ENCODE measurements at places on chromosomes 6 and 20. TPM values are rescaled to one million over a fixed set of nuclear protein-coding genes. Genes with fewer than 3 reads are reported as not detected.

- DNase-seq = no peak
Measured at GRCh38 chr6:107712237-107712664, 111.9 kb downstream of the SCML4 start.

FNDC1 gene
- polyA plus RNA-seq = not detected

- no peak for DNase-seq
Measured at GRCh38 chr20:56930876-56931275, 301.8 kb downstream of the TFAP2C start.

IRF4 gene
- 297 TPM for polyA plus RNA-seq

FUT9 gene
- not detected for polyA plus RNA-seq

- no peak for DNase-seq
Measured at GRCh38 chr6:71489736-71490135, 201.1 kb downstream of the OGFRL1 start.

- DNase-seq = no peak
Measured at GRCh38 chr20:40741507-40742106, 52.6 kb upstream of the MAFB start.

DNA sequence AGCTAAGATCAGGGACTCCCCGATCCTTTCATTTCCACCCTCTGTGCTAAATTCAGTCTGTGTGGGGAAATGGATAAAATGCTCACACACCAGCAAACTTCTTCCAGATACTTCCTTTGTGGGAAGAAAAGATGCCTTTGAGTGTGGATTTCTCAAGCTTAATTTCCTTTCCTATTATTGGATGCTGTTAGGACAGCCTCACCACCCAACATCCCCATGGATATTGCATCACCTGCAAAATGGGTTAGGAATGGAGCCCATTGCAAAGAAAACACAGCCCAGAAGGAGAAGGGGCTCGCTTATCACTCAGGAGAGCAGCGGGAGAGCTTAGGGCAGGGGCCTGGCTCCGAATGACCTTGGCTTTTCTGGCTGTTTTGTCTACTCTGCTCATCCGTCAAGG lies 272.2 kb downstream of the CDC5L start:
- DNase-seq = no peak

DNA sequence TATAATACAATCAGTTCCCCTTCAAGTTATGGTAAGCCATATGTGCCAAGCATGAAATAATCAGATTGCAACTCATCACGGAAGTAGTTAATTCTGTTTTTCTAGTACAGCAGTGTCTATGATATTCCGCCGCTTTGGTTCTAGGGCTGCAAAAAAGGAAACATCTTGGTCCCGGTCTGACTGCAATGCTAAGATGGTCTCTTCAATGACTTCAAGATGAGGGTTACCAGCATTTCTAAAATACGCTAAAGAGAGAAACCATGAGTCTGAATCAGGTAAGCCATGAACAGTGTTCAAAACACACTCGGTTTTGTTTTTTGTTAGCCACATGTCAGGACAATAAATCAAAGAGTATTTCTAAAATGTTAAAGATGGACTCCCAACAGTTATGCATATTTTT lies 3.2 kb upstream of the ANKRD60 start:
- DNase-seq = no peak

- no peak for DNase-seq
Measured at GRCh38 chr20:21505161-21505809, 8.6 kb downstream of the NKX2-2 start.

- no peak for DNase-seq
Measured at GRCh38 chr6:163841326-163841725, 426.8 kb downstream of the QKI start.

LY6G6F gene
- not detected for polyA plus RNA-seq

- no peak for DNase-seq
Measured at GRCh38 chr6:121743691-121744090, 308.2 kb downstream of the GJA1 start.

DNA sequence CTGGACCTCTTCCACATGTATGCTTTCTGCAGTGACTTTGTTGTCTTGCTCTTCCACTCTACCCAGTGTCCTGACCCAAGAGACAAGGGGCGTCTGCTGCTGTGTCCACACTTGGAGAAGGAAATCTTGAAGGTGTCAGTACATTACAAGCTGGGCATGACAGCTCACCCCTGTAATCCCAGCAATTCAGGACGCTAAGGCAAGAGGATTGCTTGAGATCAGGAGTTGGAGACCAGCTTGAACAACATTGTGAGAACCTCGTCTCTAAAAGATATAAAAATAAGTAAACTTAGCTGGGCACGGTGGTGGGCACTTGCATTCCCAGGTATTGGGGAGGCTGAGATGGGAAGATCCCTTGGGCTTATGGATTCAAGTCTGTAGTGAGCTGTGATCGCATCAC lies 5.8 kb upstream of the HLA-B start:
- DNase-seq = no peak

DNA sequence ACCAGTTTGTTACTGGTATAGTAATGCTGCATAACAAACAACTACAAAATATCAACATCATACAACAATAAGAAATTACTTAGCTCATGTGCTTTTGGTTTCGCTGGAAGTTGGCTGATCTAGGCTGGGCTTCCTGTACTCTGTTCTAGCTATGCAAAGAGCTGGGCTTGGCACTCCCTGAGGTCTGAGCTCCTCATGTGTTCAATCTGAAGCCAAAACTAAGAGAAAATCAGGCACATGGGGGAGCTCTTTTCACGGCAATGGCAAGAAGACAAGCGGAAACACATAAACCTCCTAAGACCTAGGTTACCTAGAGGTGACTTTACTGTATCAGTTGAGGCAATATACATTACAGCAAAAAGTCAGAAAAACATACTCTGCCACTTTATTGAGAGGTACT lies 574.2 kb downstream of the KHDRBS2 start:
- no peak for DNase-seq

PCMTD2 gene
- polyA plus RNA-seq = 13.6 TPM

DNA sequence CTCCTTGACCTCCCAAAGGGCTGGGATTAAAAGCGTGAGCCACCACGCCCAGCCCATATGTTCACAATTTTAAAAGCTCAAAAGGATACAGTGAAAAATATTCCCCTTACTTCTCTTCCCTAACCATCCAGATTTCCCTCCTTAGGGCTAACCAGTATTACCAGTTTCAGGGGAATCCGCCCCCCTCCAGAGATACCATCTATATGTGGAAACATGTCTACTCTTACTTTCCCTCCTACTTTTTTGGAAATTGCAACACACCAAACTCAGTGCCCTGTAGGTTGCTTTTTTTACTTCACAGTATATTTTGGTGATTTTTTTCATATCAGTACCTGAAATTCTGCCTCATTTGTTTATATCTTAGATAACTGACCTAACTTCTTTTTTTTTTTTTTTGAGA lies 6.9 kb upstream of the RPL10A start:
- DNase-seq = no peak

GRCh38 chr6:130065609-130066156 lies 47.3 kb downstream of the L3MBTL3 start:
- DNase-seq = no peak

DNA sequence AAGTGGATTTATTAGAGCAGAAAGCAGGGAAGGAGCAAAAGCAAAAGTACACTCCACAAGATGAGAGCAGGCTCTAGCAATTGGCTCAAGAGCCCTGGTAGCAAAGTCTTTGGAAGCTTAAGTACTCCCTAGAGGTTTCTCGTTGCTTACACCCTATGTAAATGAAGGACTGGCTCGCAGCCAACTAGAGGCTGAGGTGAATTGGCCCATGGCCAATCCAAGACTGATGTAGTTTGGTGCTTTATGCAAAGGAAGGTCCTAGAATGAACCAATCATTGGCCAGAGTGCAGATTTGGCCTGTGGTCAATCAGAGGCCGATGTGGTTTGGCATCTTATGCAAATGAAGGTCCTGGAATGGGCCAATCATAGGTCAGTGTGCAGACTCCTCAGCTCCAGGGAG lies 191.3 kb upstream of the ARID1B start:
- DNase-seq = no peak

DNA sequence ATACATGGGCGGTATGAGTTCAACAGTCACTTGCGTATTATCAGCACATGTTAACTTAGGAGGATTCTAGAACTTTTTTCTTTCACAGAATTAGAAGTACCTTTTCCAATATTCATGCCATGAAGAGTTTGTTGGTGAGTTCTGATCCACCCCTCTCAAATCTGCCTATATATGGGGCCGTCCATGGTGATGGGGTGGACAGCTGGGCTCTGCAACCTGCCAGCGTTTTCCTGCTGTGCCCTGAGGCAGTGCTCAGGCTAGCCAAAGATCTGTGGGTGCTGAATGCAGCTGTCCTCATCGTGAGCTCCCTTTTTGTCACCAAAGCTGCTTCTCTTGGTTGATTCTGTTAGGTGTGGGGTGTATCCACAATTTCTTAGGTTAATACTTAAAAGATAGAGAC lies 88.7 kb downstream of the THBS2 start:
- DNase-seq = no peak

Measured in GM12878 (cell line).